Putamen (tissue), 1 donor: ENCODE measurements at places on chromosomes 2 and 18.

DNA sequence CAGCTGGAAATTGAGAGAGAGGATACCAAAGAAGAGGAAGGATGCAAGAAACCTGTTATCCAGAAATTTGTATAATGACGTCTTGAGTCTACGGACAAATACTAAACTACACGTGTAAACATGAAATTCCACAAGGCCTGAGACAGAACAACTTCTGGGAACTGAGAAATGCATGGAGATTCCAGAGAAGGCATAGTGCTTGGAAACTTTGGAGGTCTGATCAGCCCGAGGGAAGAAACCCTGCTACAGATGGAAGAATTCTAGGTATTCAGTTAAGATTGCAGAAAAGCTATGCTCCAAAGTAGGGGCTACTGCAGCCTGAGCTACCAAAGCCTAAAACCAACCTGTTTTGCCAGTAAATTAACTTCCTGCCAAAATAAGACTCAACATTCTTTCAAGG is 120.4 kb downstream of the PDCL3 start:
- DNase-seq = no peak

DNA sequence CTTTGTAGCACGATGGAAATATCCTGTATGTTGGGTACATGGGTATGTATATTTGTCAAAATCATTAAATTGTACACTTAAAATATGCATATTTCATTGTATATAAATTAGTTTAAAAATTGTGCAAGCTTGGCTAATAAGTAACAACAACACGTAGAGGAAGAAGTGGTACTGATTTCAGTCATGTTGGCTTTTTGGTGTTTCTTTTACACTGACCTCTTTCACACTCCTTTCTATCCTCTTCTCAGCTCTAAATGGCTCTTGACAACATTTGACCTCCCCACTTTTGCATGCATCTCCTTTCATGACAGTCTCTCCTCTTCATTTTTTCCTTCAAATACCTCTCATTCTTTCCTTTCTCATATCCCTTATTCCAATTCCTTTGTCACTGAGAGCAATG is 801.4 kb upstream of the ZEB2 start:
- DNase-seq = no peak

DNA sequence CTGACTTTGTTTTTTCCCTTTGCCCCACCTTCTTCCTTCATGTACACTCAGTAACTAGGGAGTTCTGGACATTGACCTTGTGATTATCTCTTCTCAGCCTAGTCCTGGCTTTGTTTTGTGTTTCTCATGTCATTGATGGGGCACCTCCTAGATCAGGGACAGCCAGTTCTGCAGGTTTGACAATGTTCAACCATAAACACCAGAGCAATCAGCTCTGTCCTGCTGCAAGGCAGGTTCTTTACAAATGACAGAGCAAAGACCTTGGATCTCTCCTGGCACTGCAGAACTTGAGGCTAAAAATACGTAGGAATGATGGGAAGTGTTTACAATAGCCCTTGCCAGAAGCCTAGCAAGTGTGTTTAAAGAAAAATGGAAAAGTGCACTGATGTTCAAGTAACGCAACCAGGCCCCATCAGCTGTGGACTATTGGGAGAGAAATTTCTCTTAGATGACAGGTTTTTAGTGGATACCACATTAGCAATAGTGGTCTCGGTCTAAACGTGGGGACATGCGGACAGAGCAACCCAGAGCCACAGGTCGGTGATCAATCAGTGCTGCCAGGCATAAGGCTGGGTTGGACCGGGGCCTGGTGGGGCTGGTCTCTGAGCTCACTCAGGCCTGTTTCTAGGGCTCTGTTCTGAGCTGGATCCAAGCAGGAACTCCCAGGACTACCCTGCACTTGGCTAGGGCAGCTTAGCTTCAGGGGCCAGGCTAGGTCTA is 76.8 kb downstream of the SOWAHC start:
- DNase-seq = no peak

DNA sequence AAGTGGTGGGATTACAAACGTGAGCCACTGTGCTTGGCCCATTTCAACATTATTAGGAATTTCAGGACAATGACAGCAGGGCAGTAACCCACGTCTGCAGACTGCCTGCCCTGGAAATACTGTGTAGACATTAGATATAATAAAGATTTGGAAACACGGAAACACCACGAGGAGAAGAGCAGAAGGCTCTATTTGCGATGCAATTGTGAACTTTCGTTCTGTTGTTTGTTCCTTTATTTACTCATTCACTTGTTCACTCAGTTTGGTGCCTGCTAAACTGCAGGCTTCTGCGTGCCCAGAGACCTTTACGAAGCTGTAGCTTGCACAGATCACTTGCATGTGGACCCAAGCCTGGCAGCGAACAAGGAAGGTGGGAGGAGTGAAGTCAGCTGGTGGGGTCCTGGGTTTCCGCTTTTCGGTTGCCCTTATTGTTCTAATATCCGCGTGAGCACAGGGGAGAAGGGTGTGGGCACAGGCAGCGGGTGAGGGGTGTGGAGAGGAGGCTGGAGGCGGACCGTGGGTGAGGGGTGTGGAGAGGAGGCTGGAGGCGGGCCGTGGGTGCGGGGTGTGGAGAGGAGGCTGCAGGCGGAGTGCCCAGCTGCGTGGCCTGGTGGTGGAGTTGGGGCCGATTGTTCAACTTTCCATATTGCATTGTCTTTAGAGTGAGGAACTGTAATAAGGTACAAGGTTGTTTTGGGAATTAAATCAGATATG is 3.4 kb downstream of the COLEC11 start:
- DNase-seq = no peak

- DNase-seq = no peak
Measured at GRCh38 chr18:676736-677135, 19.3 kb downstream of the TYMS start.

DNA sequence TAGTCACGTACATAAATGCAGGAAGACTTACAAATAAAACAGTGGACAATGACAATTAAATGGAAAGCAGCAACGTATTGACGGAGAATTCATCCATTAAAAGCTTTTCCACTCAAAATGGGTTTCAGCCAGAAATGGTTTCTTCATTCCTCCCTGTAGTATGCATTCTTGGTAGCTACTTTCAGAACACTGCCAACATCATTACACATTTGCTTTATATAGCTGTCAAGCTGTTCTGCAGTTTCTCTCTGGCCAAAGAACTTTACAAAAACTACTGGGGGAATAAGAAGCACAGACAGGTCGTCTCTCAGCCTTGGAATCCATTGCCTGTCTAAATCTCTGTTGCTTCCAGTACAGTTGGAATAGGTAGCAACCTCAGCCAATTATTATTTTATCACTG is 84.1 kb upstream of the NCKAP5 start:
- no peak for DNase-seq

DNA sequence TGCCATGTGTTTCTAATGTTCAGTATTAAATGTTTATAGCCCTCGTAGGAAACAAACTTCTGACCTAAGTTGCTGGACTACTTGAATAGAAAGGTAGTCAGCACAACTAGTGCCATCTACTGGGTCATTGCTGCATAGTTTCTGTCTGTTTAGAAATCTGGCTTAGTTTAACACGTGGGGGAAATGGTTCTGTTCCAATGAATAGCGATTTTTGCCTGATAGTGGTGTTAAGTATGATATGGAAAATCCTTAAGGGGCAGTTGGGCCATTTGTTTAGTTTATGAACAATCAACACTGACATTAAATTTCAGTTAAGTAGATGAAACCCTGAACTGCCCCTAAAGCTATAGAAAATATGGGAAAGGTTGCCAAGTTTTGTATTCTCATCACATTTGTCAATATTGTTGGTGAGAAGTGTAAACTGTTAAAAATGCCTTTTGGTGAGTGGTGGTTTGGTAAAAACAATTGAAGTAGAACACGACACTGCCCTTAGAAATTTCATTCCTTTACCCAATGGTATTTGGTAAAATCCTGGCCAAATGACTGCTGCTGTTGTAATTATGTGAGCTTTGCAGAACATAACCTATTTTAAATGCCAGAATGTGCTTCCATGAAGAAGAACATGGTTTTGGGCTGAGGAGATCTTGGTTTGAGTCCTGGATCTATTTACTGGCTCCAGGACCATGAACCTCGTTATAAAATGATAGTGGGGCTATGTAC is 13.2 kb downstream of the NABP1 start:
- peak; percentile 55 for DNase-seq

GRCh38 chr2:222783592-222783991 is 77.2 kb upstream of the ACSL3 start:
- DNase-seq = no peak

DNA sequence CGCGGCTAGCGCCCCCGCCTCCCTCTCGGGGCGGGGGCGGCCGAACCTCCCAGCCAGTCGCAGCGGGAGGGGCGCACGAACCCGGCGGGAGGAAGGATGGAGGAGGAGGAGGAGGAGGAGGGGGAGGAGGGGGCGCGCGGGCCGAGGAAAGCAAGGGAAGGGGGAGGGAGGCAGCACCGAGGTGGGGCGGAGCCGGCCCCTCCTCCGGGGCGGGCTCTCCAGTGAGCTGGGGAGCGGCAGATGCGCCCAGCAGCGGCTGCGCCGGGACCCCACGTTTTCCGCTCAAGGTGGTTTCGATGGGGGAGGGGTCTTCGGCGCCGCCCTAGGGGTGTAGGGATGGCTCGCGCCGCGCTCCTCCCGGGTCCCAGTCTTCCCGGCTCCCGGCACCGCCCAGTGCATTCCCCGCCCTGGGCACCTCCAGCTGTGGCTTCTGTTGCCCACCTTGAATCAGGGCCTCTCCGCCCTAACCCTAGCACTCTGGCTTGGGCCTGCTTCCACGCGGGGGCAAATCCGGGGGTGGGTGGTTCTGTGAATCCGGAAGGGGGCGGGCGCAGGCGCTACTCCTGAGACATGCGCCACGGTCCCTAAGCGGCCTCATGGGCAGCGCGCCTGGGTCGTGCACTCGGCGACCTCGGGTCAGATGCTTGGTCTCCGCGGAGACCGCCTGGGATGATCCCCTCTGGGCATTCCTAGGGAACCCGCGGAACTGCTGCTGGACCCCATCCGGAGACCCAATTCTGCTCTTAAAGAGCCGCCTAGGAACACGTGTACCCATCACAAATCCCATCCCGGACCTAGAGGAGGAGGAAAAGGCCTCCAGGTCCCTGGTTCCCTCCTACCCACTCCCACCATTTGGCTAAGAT is at the start of gene FBXO41:
Gene FBXO41 (minus strand): TSS at position 183 of the 863 bp plus-strand sequence. CDS start 14,848 bp downstream, outside the sequence.
- DNase-seq = peak; percentile 58

DNA sequence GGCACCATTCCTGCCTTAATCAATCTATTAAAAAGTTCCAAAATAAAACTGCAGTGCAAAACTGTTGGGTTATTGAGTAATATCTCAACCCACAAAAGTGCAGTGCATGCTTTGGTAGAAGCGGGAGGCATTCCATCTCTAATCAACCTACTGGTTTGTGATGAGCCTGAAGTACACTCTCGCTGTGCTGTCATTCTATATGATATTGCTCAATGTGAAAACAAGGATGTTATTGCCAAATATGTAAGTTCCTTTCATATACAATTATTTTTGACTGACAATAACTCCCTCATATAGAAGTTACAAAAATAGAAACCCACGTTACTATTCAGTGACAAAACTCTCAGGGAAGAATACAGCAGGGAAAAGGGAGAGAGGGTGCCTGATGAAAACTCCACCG is 43.0 kb downstream of the OSGEPL1 start:
- peak; percentile 33 for DNase-seq

DNA sequence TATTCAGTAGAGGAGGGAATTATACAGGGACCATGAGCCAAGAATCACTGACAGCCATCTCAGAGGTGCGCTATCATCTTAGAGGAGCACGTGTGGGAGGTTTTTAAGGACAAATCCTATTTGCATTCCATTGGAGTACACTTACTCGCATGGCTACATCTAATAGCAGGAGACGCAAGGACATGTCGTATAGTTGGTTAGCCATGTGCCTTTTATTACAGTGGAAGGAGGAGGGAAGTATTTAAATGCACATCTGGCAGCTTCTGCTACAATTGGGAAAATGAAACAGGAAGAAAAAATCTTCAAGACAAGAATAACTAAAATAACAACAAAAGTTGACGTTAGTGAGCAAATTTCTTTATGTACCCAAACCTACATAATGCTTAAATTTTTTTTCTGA is 86.5 kb upstream of the UGP2 start:
- no peak for DNase-seq

DNA sequence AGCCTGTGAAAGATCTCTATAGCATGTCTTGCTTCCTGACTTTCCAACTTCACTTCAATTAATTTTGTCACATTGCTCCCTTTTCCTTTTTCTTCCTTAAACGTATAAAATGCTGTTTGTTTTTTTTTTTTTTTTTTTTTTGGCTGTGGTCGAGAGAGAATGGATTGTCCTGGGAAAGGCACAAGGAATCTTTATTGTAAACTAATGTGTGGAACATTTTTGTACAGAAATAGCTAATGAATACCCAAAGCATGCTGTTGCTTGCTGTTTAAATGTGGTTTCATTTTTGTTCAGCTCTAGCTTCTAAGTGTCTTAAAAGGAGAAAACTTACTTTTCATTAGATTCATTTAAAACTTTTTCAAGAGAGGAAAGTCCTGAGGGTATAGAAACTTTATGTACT is 105.5 kb downstream of the GPD2 start:
- no peak for DNase-seq

- DNase-seq = no peak
Measured at GRCh38 chr2:134739879-134740301, 21.1 kb upstream of the TMEM163 start.

DNA sequence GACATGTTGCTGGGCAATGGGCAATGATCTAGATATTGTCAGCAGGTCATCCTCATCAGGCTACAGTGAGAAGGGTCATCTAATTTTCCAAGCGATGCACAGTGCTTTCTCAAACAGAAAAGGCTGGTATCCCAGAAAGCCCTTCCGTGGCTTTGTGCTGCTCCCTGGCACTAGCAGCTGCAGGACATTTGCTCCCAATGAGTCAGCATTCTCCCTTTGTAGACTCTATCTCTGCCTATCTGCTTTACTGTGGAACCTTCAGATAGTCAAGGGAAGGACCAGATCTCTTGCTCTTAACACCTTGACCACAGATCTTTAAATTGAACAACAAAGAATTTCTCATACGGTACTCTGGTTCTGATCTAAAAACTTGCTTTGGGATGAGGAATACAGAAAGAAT is 101.4 kb downstream of the CDH2 start:
- no peak for DNase-seq

GRCh38 chr2:197332641-197333040 is 22.1 kb upstream of the ANKRD44 start:
- DNase-seq = no peak

DNA sequence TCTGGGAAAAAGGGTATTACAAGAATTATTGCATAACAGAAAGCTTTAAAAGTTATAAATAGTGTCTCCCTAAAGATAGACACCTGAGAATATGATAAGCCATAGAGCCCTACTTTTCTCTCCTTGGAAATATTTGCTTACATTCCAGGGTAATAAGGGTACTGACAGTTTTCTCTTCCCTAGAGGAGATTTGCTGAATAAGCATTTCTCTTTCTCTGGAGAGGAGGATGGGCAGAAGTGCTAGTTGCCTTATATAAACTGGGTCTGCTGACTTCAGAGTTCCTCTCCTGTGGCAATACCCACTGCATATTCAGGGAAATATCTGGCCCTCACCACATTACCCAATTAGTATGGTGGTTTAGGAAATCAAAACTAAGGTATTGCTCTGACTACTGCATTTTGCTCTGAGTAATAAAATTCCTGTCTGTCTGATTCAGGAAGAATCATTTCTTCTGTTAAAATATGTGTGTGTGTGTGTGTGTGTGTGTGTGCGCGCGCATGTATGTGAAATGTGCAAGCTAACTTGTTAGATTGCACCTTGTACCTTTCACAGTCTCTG is 1391.3 kb downstream of the DSC3 start:
- no peak for DNase-seq
